GM13976 (cell line): ENCODE measurements at places on chromosomes 5 and 9.

GRCh38 chr5:36363101-36363500, 61.4 kb upstream of the RANBP3L start:
- DNase-seq = no peak

GRCh38 chr9:121896545-121896943, 196.6 kb downstream of the TTLL11 start:
- no peak for DNase-seq

GRCh38 chr5:759111-759751, 25.3 kb downstream of the ZDHHC11B start:
- peak; percentile 47 for DNase-seq

DNA sequence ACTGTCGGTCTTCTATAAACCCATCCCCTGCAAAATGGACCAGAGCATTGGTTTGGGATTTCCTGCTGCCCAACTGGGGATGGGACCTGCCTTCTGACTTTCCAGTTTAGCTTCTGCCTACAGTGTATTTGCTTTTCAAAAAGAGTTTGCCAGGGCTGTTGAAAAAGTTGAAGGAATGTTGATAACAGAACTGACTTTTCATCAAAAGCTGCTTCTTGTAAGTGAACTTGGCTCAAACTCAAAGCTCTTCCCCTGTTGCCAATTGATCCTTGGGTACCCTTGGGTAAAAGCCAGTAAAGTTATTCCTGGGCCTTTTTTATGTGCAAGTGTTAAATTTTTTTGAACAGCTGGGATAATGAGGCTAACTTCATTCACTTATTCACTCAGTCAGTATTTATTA, 142.9 kb upstream of the SLC30A5 start:
- no peak for DNase-seq

GRCh38 chr9:136713550-136713949, 1.2 kb downstream of the DIPK1B start:
- DNase-seq = no peak

- peak; percentile 31 for DNase-seq
Observed at GRCh38 chr5:73496984-73497457, 1.2 kb upstream of the BTF3 start.

- DNase-seq = peak; percentile 61
Observed at GRCh38 chr9:121455527-121456239, 44.0 kb downstream of the GGTA1 start.

DNA sequence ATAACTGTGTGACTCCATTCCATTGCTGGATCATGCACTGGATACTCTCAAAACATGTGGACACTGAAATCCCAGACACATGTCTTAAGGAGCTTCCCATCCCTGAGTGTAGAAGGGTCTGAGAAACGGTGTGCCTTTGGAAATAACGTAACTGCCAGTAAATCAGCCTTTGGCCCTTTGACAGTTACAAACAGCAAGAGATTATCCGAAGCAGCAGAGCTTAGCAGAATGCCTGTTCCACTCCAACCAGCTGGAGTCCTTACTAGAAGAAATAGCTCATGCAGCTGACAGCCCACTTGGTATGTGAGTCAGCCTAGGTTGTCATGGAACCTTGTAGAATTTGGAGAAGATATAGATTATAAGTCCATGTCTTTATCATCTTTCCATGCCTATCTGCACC, 7.0 kb downstream of the TMEM252 start:
- DNase-seq = no peak

DNA sequence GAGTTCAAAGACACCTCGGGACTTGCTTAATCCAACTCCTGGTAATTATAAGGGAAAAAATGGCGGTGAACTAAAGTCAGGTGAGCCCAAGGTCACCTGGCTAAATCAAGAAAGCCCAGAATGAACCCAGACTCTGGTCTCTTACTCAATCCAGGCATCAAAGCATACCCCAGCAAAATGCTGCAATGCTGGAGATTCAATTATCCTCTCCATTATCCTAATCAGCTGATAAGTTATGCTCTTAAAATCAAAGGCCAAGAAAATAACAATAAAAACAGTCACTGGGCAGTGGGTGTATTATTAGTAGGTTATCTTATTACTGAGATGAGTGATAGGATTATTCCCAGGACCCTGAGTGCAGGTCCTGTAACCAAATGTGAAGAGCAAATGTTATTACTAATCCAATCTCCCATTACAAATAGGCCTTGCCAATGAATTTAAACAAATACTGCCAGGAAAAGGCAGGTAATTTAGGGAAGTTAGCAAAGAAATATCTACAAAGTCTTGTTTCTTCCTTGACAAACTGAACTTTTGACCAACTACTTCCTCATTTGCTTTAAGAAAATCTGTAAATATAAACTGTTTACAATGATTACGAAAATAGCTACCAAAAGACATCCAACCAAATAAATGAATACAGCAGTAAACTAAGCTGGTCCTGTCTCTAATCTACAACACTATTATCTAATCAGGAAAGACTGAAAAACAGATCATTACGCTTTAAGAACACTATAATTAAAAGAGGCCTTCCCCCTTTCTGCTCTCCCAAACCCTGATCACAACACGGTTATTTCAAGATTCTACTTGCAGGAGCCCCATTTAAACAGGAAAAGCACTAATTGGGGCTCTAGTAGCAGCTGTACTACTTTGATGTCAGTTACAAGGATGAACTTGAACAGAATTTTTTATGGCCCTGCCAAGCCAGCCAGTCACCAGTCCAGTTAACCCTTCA, 103.2 kb downstream of the MED27 start:
- no peak for DNase-seq

- no peak for DNase-seq
Observed at GRCh38 chr5:12690361-12690760, 786.1 kb upstream of the CTNND2 start.

GRCh38 chr5:761854-762710, 22.4 kb downstream of the ZDHHC11B start:
- peak; percentile 38 for DNase-seq

GRCh38 chr9:121059998-121060636, 10.0 kb upstream of the C5 start:
- peak; percentile 51 for DNase-seq

DNA sequence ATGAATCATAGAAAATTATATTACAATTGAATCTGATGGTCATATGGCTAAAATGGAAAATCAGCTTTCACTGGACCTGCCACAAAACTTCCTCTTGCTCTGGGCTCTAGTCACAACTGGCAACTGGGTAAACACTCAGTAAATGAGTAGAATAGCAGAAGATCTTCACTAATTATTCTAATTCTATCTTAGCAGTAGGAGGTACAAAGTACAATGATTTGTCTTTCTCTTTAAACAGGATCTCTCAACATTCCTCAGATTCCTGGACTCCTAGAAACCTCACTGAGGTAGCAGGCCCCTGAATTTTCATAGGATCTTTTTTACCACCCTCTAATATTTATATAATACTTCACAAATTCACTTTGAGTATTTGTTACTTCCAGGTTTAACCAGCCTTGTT, 239.9 kb upstream of the SMARCA2 start:
- no peak for DNase-seq

- no peak for DNase-seq
Observed at GRCh38 chr5:127320032-127320965, 29.7 kb downstream of the MEGF10 start.

- peak; percentile 23 for DNase-seq
Observed at GRCh38 chr9:8857926-8858595, 1058.5 kb upstream of the DMAC1 start.
